Cortex of kidney (tissue), 1 donor: ENCODE measurements at places on chromosomes 5 and 9.
A peak's percentile ranks its signal among the peaks of the same experiment; 100 is the strongest.

- DNase-seq = no peak
Observed at GRCh38 chr5:171714261-171714660, 71.4 kb upstream of the SMIM23 start.

DNA sequence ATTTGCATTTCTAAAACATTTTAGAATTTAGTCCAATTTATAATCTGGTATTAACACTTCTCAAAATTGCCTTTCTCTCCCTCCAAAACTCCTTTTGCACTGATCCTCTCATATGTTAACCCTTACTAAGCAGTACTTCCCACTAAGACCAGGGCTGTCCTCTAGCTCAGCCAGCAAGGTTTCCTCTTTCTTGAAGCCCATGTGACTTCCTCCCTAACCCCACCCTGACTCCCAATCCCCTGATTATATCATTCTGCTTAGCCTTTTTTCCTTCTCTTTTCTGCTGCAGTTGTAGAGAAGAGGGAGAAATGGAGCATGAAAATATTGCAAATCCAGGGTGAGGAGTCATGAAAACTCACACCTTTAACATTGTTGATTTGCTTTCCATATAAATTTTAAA lies 241.7 kb downstream of the MCTP1 start:
- no peak for DNase-seq

DNA sequence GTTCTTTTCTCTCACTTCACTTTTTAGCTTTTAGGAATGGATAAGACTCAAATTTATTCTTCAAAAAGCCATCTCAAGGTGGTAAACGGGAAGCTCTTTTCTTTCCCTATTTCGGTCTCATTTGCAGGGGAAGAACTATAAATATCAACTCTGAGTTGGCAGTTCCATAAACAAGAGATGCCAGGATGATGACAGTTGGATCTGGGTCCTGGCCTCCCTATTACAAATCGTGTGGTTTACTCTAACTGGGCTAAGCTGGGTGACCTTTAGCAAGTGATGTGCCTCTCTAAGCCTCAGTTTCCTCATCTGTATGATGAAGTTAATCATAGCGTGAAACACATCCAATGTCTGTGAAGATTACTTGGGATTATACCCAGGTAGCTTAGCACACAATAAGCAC lies 44.2 kb downstream of the TLE4 start:
- DNase-seq = no peak

DNA sequence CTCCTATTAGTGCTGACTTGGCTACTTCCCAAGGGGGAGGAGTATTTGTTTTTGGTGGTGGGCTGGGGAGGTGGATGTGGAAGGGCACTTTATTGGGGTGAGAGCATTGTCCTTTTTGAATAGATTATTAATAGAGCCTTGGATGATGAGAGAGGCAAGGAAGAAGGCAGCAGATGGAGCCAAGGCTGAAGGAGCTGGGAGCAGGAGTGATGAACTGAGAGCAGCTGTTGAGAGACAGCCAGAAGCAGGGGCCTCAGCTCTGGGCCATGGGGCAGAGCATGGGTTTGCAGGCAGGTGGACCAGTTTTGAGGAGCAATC lies 29.6 kb downstream of the RGS3 start:
- DNase-seq = no peak

DNA sequence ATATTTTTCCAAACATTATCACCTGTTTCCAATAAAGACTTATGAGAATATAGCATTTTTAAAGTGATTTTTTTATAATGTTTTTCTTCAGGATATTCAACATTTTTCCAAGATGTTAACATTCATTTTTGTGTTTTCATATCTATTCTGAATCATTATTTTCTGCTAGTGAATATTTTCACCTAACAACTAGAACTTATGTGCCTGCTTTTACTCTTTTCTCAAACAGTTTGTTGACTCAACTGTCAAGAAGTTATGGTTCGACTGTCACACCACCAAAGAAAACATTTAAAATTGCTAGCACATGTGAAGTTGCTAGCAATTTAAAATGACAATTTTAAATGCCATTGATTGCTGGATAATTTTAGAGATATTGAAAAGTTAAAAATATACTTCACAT lies 343.3 kb upstream of the CDH9 start:
- DNase-seq = no peak

GRCh38 chr9:93100276-93100636 lies 4.2 kb downstream of the CARD19 start:
- DNase-seq = no peak

- DNase-seq = no peak
Observed at GRCh38 chr5:30960036-30960435, 233.4 kb upstream of the CDH6 start.

GRCh38 chr5:76196457-76196856 lies 113.3 kb downstream of the SV2C start:
- no peak for DNase-seq

DNA sequence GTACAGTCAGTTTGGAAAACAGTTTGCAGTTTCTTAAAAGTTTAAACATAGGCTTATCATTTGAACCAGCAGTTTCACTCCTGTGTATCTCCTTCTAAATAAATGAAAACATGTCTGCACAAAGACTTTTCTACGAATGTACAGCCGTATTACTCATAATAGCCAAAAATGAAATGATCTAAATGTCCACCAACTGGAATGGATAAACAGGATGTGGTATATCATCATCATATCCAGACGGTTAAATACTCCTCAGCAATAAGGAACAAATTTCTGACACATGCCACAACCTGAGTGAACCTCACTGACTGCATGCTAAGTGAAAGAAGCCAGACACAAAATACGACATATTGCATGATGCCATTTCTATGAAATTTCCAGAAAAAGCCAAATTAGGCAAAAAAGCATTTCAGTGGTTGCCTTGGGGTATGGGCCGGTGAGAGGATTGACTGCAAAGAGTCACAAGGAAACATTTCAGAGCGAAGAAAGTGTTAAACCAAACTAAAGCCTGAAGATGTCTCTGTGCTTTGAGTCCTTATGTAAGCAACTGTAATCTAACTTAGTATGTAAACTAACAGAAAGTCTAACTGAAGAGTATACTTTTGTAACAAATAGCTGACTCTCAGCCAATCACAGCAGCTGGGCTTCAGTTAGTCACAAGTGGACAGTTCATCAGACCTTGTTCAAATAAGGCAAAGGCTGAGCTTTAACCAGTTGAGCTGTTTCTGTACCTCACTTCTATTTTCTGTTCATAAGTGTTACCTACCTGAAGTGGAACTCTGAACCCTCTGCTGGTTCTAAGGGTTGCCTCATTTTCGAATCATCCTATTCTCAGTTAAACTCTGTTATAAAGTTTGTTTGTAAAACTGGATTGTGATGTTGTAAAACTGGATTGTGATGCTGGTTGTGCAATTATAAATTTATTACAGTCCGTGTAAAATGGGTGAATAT lies 65.2 kb downstream of the TRIO start:
- DNase-seq = no peak

GRCh38 chr9:111481885-111482636 lies 2.1 kb downstream of the ECPAS start:
- no peak for DNase-seq

- no peak for DNase-seq
Observed at GRCh38 chr9:7324152-7324598, 475.4 kb downstream of the DMAC1 start.

- no peak for DNase-seq
Observed at GRCh38 chr9:19451240-19452087, 42.7 kb downstream of the ACER2 start.

- no peak for DNase-seq
Observed at GRCh38 chr9:136544548-136544963, 1.3 kb downstream of the NOTCH1 start.

- no peak for DNase-seq
Observed at GRCh38 chr9:78235256-78235761, 566 bp upstream of the CEP78 start.

GRCh38 chr5:156380848-156381247 lies 53.9 kb downstream of the SGCD start:
- no peak for DNase-seq

GRCh38 chr9:35489313-35490154 lies at the start of gene RUSC2:
Gene RUSC2, plus strand, starts transcription at chr9:35490111. Its CDS starts 56,411 bp downstream, at chr9:35546522.
- DNase-seq = no peak

- no peak for DNase-seq
Observed at GRCh38 chr5:136047858-136048257, 19.1 kb downstream of the TGFBI start.

DNA sequence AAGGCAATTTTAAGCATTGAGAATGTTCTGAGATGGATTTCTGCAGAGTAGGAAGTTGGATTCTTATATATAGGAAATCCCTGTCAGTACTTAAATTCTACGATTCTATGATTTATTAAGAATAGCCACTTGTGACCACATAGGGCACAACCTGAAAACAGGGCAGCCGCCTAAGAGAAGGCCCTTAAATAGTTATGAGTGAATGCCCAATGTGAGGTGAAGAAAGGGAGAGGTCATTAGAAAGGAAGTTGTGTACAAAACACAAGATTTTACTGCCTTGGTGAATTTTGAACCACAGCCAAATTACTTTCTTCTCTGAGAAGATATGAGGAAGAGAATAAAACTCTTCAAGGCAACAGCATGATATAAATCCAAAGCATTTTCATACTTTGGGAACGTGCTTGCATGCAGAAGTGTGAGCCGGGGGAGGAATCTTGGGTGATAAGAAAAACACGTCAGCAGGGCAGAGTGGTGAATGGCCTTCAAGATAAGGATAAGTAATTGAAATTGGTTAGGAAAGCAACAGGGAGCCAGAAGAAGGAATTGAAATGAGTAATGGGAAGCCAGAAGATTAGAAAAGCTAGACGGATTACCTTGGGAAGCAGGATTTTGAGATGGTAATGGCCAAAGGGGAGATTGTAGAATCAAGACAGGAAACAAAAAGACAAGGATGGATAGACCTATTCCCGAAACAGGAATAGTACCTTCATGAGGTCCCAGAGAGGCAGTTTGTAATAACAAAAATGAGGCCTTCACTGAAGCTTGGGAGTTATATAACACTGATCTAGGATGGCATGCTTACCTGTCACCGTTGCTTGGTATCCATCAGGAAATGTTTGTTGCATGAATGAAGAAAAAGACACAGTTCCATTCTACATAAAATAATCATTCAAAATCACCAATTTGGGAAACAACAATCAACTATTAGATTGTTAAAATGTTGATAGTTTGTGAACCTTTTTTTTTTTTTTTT lies 244.3 kb downstream of the PDE4D start:
- no peak for DNase-seq

- no peak for DNase-seq
Observed at GRCh38 chr9:74443036-74443750, 53.9 kb upstream of the RORB start.

GRCh38 chr5:172429201-172429940 lies 25.0 kb downstream of the SH3PXD2B start:
- DNase-seq = no peak

DNA sequence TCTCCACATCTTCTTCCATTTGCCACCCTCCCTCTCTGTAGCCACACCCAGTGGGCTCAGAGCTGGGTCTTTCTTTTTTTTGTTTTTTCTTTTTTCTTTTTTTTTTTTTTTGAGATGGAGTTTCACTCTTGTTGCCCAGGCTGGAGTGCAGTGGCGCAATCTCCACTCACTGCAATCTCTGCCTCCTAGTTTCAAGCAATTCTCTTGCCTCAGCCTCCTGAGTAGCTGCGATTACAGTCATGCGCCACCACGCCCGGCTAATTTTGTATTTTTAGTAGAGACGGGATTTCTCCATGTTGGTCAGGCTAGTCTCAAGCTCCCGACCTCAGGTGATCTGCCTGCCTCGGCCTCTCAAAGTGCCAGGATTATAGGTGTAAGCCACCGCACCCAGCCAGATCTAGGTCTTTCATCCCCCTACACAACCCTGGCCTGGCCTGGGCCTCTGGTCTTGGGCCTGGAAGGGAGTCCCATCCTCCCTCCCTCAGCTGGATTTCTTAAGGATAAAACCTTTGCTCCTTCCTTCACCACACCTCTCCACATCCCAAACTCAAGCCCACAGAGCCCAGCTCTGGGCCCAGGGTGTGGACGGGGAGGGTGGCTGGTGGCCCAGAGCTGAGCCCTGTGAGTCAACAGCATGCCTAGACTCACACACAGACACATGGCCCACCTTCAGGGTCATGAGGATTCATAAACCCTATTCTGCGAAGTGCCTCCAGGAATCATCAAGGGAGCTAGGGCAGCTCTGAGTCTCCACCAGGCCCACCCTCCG lies 18.8 kb upstream of the KCNIP1 start:
- no peak for DNase-seq

DNA sequence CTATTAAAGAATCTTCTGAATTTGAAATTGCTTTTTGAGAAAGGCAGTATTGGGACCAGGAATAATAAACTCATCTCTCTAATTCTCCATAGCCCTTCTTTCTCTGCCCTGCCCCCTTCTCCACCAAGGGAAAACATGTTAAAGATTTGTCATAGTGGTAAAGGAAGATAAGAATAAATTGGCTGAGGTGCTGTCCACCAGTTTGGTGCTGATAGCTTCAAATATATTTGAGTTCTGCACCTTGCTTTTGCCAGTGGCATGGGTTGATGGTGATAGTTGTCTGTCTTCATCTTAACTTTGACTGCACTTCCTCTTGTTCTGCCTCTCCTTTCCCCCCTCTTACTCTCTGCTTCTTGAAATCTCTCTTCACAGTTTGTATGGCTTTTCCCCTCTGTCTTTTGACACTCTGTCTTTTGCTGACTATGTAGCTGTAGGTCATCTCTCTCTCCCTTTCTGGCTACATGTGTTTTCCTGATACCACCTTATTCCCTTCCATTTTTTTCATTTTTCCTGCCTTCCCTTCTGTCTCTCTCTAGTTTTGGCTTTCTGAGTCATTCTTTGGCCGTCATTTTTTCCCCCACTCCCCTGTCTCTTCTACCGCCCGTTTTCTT lies 56.6 kb downstream of the NDUFS4 start:
- no peak for DNase-seq

GRCh38 chr5:133891390-133891789 lies 77.0 kb downstream of the C5orf15 start:
- DNase-seq = no peak

DNA sequence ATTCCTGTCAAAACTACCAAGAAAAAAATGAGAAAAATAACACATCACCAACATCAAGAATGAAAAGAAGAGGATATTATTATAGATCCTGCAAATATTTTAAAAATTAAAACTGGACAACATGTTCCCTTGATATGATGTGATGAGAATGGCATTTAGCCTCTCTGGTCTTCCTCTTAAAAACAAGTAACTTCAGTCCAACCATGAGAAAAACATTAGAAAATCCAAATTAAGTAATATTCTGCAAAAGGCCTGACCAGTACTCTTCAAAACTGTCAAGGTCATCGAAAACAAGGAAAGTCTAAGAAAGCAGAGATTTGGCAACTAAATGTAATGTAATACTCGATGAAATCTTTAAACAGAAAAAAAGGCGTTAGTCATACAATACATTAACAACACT lies 167.1 kb upstream of the SNX2 start:
- DNase-seq = no peak

GRCh38 chr9:111599092-111599954 lies at the start of gene PTGR1:
Gene PTGR1, minus strand, starts transcription at chr9:111599647. Its CDS starts 2,225 bp downstream, at chr9:111597422.
- DNase-seq = peak; percentile 36
